ENCODE measurements at places on chromosomes 5 and 9.

GRCh38 chr5:96117771-96118651 lies 156.4 kb upstream of the ELL2 start:
- no peak for DNase-seq

GRCh38 chr9:99819123-99819855 lies 2.4 kb upstream of the NR4A3 start:
- peak; percentile 92 for DNase-seq

DNA sequence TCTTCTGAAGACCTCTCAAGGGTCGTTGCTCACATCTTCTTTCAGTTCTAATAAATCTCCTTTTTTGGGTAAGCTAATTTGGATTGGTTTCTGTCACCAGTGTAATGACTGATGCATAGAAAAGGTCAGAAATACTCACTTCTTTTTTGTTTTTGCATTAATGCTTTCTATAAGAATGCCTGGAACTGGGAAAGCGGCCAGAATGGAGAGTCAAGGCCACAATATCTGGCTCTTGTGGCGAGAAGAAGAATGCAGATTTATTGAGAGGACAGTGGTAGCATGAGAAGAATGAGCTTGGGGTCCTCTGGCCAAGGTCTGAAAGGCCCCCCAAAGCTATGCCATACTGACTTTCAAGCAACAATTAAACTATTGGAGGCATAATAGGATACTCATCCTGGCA lies 88.0 kb upstream of the SLC12A2 start:
- no peak for DNase-seq

DNA sequence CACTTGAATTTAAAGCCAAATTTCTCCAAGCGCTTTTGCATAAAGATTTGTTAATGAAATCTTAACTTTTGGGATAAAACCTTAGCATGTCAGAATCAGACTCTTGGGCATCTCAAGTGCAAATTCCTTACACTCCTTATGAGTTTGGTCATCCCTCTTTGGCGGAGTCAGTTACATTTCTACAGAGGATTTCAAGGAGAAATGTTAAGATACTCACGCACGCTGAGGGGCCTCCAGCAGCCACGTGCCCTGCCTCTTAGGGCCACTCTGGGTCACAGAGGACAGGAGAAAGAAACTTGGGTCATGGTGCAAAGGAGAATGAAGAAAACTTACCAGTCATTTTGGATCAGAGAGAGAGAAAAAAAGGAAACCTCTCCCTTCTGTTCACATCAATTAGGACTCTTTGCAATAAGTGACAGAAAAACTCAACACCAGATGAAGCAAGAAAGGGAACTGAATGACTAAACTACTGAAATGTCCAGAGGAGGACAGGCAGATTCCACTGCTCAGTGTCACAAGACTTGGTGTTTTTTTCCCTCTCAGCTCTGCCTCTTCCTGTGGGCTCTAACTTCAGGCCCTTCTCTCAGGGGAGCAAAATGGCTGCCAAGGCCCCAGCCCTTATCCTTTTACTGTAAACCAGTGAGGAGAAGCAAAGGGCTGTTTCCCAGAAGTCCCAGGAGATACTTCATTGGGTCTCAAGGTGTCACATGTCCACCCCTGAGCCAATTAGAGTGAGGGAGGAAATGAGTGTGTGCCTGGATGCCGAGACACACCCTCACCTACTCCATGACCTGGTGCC lies 63.3 kb upstream of the NFIL3 start:
- no peak for DNase-seq

DNA sequence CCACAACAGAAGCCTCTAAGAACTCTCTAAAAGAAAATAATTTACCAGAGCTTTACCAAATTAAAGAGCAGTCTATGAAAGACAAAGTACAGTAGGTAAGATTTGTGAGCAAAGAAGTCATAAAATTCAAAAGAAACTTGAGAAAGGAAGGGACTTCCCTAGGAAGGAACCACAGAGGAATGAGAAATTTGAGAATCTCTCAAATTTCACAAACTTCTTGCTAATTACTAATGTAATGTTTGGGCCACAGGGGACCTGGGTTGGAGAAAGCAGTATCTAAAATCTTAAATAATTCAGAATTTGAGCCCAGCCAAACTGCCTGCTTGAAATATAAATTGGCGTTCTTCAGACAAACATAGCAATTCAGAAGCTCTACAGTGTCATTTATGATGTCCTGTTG lies 225.0 kb upstream of the PRR16 start:
- no peak for DNase-seq

- DNase-seq: no peak
Observed at GRCh38 chr9:92278110-92278509, 15.4 kb downstream of the IARS1 start.

- DNase-seq: no peak
Observed at GRCh38 chr9:135907006-135907430, 328 bp downstream of the CAMSAP1 start.

GRCh38 chr5:132779961-132780360 lies 2.9 kb upstream of the SEPTIN8 start:
- DNase-seq: no peak

GRCh38 chr9:129398101-129398960 lies 220.3 kb upstream of the IER5L start:
- no peak for DNase-seq

DNA sequence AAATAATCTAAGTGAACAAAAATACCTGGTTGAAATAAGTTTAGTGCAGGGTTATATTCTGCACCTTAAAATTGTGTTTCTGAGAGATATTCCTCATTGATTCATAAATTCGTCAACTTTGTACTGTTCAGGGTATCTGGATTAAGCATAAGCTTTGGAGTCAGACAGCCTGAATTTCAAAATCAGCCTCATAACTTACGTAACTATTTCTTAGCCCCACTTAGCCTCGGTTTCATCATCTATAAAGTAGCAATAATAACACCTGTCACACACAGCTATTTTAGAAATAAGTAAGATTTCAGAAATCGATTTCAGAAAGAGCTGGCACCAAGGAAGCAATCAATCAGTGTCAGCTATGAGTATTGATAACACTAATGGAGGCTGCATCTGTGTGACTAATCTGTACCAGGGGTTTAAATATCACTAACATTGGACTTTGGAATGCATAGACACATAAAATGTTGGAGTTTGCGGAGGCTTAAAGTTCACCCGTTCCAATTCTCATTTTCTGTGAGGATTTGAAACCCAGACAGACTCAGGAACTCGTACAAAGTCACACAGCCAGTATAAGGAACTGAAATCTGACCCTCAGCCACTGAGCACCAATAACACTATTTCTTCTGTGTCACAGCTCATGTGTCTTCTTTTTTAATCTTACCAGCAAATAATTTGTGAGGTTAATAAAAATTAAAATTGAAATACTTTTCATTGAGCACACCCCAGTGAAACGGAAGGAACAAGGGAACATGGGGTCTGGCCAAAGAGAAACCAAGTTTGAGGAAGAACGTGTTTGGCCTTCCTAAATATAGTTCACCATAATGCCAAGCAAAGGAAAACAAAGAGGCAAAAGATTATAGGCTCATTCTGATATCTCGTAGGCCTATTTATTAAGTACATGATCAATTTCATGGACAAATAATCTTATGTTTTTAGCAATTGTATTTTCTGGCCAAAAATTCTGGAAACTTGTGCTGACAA lies 194.4 kb upstream of the PTGER4 start:
- no peak for DNase-seq

Data from WERI-Rb-1 (cell line).